ENCODE measurements at places on chromosomes 3 and 15.
A peak's percentile ranks its signal among the peaks of the same experiment; 100 is the strongest.

GRCh38 chr3:150469031-150469930 lies 61.2 kb downstream of the TSC22D2 start:
- peak; percentile 46 for DNase-seq

DNA sequence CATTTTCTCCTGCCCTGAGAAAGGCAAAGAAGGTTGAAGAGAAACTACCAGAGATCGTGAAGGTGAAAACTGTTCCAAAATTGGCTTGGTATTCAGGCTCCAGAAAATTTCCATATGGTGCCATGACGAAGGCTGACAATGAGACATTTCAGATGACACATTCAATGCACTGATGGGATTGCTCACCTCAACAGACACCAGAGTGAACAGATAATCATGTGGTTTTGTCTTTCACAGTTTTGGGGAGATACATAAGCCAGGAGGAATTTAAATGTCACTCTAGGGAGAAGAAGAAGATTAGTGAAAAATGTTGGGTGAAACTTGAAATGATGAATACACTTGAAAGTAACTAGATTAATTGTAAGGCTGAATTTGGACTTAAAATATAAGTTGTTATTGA lies 339.7 kb upstream of the EPHA3 start:
- DNase-seq: no peak

DNA sequence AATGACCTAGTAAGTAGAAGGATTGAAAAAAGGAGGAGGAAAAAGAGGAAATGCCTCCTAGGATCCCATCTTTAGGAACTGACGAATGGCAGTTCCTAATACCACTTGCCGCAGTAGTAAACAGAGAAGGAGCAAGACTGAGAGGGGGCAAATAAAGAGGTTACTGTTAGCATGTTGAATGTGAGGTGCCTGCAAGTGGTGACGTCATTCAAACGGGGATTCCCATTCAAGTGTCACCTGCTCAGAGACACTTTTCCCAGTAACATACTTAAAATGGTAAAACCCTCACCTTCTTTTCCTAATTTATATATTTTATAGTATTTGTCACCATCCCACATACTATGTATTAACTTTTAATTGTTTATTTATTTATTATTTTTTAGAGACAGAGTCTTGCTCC lies 178.9 kb downstream of the IL5RA start:
- DNase-seq: no peak

DNA sequence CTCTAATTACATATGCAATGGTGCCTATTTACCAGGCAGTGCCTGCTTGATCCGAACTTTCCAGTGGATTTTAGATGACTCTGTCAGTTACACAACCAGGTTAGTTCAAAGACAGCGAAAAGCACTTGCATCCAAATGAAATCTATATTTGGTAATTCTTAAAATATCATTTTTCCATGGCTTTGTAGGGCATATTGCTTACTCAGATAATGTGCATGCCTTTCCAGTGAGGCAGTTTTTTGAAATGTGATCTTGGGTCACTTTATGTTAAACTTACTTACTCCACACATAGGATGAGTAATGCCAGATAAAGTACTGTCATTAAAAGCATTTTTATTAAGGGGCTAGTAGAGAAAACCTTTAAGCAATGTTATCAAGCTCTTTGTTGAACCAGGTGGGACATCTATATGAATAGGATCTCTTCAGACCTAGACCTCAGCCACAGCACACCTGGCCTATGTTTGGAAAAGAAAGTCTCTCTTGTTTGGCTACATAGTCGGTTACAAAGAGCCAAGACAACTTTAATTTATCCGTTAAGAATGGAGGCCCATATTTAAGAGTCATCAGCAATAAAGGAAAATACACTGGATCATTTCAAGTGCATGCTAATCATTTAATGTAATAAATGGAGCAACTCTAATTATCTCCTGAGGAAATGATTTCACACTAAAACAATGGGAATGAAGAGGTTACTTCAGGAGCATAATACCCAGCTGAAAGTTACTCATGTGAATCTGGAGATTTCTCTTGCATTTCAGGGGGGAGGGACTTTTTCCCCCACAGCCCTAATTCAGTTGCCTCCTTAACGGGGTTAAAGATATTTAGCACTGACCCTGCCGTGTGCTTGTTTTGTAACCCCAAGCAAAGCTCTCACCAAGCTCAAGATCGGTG lies 56.3 kb upstream of the TMCO5A start:
- no peak for DNase-seq

- DNase-seq: no peak
Measured at GRCh38 chr3:37144806-37145205, 29.6 kb downstream of the LRRFIP2 start.

GRCh38 chr3:191781044-191781443 lies 320.1 kb downstream of the PYDC2 start:
- DNase-seq: no peak

- DNase-seq: peak; percentile 79
Measured at GRCh38 chr3:182364323-182364722, 429.0 kb upstream of the ATP11B start.

- DNase-seq: no peak
Measured at GRCh38 chr3:186949281-186949982, 19.1 kb downstream of the ST6GAL1 start.

DNA sequence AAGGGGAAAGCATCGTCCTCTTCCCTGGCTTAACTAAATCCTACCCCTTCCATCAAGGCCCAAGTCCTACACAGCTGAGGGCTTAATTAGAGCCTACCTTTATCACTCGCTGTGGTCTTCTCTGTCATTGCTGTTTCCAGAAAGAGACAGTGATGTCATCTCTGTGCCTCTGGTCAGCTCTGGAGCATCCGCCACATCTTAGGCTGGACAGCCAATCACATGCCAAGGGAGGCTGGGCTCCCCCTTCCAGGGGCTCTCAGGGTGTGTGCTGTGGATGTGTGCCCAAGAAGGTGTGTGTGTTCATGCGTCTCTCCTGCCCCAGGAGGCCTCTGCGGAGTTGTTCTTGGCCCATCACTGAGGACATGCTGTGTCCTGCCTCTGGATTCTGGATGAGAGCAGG lies 42.8 kb downstream of the CHST14 start:
- DNase-seq: no peak

- no peak for DNase-seq
Measured at GRCh38 chr15:90213818-90214204, 12.7 kb downstream of the SEMA4B start.

GRCh38 chr15:31257286-31257685 lies 69.3 kb upstream of the KLF13 start:
- DNase-seq: no peak

GRCh38 chr3:113132571-113132996 lies 78.8 kb upstream of the BOC start:
- DNase-seq: no peak

GRCh38 chr3:4814305-4814903 lies 164.8 kb upstream of the BHLHE40 start:
- DNase-seq: peak; percentile 80

DNA sequence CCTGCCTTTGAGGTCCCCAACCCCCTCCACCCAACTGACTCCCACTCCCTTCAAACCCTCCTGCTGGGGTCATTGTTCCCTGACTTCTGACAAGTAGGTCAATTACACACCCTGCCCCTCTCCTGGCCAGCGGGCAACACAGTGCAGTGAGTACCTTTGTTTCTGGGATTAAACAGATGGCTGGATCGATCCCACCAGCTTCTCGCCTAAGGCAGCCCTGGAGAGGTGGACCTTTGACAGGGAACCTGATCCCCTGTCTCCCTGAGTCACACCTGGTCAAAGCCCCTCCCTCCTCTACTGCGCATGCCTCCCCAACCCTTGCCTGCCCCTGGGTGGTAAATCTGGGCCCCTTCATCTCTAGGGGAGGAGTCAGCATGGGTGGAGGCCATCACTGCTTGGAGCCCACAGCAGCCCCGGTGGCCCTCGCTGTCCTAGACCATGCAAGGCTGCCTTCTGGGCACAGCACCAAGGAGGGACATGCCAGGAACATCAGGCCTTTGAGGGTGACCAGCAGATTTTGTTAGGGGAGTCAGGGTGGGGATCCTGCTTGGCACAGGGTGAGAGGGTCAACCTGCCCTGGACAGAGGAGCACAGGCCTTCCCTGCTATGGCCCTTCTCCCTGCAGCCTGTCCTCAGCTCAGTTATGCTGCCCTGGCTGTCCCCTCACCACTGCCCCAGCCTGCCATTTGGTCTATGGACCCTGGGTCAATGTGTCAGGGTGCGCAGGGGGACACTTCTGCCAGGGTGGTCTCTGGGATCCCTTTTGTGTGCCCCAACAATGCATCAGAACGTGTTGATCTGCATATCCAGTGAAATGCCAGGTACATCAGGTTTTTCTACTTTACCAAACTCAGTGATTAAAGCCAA lies 9.8 kb upstream of the PRR23E start:
- no peak for DNase-seq

DNA sequence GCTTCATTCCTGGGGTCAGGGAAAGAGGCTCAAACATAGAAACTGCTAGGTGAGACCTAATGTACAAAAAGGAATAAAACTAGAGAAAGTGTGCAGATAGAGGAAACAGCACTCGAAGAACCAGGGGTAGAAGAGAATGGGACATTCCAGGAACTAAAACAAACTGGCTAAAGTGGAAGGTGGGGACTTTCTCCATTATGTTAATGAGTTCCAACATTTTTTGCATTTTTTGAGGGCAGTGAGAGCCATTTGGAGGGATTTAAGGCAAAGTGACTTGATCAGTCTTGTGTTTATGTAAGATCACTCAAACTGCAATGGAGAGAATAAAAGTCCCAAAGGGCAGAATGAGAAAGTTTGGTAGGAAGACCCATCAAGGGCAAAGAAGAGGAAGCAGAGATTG lies 20.6 kb upstream of the SLC4A7 start:
- DNase-seq: no peak

GRCh38 chr15:66803182-66803729 lies 101.2 kb downstream of the SMAD6 start:
- DNase-seq: no peak

GRCh38 chr15:95363646-95364045 lies 966.9 kb upstream of the NR2F2 start:
- DNase-seq: no peak

- DNase-seq: peak; percentile 3
Measured at GRCh38 chr3:106862067-106862466, 515.2 kb upstream of the CCDC54 start.

- DNase-seq: no peak
Measured at GRCh38 chr15:41017066-41017735, 63.9 kb downstream of the CHAC1 start.

GRCh38 chr15:39083213-39083612 lies 497.7 kb upstream of the THBS1 start:
- DNase-seq: no peak

GRCh38 chr15:58407236-58407775 lies 24.5 kb upstream of the LIPC start:
- DNase-seq: peak; percentile 89
